Natural killer cell treated with Interleukin-12 subunit alpha and Interleukin-12 subunit beta and Interleukin-15 and Interleukin-18, amount 100 ng/mL, for 72 hours (primary cell): ENCODE measurements at places on chromosomes 3 and 15. TPM values are rescaled to one million over a fixed set of nuclear protein-coding genes. Genes with fewer than 3 reads are reported as not detected.

DNA sequence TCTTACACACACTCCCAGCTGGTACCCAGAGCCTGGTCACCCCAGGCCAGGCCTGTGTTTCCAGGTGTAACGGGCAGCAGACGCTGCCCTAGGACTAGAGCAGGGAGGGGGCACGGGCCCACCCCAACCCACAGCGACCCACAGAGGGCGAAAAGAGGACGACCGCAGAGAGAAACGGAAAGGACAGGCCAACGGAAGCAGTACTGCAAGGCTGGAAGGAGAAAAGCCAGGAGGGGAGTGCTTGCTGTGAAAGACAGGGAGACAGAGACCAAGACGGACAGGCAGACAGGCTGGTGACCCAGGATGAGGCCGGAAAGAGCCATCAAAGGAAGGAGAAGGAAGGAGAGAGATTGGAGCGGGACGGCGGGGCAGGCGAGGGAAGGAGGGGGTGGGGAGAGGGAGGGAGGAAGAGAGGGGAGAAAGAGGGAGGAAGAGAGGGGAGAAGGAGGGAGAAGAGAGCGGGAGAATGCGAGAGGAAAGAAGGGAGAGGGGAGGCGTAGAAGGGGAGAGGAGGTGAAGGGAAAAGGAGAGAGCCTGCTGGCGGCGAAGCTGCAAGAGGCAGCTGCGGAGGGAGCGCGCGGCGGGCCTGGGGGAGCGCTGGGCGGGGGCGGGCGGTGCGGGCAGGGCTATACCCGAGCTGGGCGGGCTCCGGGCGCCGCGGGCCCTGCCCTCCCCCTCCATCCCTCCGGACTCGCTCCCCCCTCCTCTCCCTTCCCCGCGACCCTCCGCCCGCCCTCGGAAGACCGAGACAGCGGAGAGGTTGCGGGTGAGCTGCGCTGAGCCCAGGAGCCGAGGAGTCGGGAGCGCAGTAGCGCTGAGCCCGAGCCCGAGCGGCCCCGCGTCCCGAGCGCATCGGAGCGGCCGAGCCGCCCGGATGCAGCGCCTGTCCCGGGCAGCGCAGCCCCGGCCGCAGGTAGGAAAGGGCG is at the start of gene SLC6A1:
TSS of gene SLC6A1 (plus strand) at position 732 of the 926 bp plus-strand sequence. CDS start 24,464 bp downstream, outside the sequence.
- DNase-seq, result no peak

PCSK6 gene
- not detected for total RNA-seq

TAMM41 gene
- total RNA-seq, result 48.7 TPM

GRCh38 chr3:94433811-94434210 is 370.9 kb downstream of the NSUN3 start:
- no peak for DNase-seq

DNA sequence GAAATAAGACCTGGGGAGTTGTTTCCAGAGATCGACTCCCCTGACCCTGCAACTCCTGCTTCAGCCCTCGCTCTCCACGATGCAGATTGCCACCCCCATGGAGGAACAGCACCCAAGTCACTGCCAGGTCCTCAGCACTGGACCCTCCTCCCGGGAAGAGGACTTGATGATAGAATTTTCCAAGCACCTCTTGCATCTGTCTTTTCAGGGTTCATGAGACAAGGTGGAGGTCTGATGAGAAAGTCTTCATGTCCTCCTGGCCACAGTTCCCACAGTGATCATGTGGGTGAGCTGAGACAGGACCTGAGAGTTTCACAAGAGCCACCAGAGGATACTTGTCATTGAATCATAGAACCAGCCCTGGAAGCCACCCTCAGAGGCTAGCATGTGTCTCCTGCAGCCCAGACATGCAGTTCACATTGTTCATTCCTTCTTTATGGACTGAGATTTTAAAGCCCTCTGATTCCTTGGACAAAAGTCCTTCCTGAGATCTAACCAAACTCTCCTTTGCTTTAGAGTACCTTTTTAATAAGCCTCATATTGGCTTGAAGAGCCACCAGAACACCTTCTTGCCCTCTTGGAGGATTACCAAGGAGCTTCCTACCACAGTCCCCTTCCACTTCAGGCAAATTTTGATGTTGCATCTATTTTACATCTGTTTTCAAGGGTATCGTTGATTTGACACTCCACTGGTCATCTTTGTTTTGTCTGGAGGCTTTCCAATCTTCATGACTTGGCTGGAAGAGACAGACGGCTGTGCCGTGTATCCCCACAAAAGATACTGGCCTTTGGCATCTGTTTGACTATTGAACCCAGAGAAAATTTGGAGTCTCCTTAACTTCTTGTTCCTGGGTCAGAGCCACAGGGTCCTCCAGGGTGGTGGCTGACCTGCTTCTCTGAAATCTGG is 224.8 kb upstream of the BHLHE40 start:
- DNase-seq, result no peak

DNA sequence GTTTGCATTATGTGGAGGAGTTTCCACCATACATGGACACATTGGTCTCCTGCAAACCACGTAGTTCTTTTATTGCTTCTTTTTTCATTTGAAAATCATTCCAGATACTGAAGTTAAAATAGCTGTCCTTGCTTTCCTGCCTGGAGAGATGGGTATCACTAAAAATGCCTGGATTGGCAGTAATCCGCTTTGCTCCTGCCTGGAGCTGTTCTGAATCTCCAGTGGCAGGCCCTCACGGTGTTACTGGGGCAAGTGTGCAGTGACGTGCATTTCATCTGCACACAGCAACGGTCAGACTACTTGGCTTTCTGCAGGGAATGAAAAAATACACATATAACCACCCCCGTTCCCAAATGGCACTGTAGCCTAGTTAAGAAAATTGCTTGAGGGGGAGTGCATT is 272.9 kb downstream of the IL5RA start:
- no peak for DNase-seq

GRCh38 chr3:18258492-18258891 is 166.6 kb downstream of the SATB1 start:
- DNase-seq, result no peak

DNA sequence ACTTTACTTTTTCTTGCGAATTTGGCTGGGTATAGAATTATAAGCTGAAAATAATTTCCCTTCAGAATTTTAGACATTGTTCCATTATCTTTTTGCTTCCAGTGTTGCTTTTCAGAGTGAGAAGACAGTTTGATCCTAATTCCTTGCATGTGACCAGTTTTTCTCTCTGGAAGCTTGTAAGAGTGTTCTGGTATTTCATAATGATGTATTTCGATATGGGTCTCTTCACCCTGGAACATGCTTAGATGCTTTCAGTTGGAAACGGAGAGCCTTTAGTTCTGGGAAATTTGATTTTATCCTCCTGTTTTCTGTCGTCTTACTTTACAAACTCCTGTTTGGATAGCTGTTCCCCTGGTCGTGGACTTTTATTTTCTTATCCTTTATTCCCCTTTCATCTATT is 13.9 kb downstream of the ALPK3 start:
- no peak for DNase-seq

CA12 gene
- not detected for total RNA-seq

ISG20 gene
- 30.2 TPM for total RNA-seq

UCN2 gene
- total RNA-seq, result not detected

DNA sequence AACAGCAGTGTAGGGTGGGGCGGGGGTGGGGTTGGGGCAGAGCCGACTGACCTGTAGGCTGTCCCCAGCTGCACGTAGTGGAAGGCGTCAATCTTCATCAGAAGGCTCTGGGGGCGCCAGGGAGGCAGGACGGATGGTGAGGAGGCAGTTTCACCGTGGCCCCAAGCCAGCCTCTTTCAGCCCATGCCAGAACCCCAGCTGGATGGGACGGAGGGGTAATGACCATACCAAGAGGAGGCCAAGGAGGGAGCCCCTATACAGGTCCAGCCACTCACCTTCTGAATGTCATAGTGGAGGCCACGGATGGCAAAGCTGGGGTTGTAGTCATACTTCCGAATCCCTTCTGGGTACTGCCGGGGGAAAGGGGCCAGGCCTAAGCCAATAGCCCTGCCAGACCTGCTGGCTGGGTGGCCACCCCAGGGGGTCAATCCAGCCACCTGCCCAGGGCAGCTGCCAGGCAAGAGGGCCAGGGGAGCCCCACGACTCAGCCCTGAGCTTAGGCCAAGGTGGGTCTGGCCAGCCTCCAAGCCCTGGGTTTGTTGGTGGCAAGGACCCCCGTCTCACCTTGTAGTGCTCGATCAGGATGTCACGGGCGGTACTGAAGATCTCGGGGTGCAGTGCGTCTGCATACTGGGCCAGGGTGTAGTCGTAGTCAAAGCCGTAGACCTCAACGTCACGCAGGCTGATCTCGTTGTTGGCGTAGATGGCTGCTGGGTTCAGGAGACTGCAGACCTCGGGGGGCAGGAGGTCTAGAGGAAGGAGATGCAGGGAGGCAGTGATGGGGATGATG is 4.9 kb downstream of the NT5DC2 start:
- DNase-seq, result peak; percentile 45

- DNase-seq, result no peak
Observed at GRCh38 chr3:4750306-4750968, 228.8 kb upstream of the BHLHE40 start.

DNA sequence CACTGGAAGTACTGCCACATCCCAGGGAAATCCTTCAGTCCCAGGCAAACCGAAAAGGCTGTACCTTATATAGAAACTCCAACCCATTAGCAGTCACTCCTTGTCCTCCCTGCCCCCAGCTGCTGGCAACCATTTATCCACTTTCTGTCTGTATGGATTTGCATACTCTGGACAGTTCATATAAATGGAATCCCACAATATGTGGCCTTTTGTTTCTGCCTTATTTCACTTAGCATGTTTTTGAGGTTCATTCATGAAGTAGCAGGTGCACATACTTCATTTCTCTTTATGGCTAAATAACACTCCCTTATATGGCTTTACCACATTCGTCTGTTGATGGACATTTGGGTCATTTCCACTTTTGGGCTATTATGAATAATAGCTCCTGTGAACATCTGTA is 51.6 kb upstream of the CMTM8 start:
- DNase-seq, result no peak
